ENCODE measurements at places on chromosomes 5 and 9.

DNA sequence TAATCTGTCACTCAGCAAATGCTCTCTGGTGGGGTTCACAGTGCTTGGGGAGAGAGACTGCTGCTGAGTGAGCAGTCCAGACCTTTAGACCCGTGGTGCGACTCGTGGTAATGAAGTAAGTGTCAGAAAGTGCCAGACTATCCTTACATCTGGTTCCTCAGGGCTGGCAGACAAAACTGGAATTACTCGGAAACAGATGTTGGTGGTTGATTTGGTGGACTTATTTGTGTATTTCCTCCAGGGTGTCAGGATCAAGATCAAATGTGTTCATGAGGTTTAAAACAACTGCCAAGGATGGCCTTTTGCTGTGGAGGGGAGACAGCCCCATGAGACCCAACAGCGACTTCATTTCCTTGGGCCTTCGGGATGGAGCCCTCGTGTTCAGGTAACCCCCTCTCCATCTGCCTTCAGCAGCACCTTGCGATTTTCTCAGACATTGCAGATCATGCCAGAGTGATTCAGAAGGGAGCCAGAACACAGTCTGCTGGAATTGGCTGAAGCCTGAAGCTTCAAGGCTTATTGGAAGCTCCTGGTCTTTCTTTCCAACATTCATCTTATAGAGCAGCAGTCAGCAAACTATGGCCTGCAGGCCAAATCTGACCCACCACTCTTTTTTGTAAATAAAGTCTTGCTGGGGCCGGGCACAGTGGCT lies 105.2 kb downstream of the LIFR start:
- DNase-seq: no peak

DNA sequence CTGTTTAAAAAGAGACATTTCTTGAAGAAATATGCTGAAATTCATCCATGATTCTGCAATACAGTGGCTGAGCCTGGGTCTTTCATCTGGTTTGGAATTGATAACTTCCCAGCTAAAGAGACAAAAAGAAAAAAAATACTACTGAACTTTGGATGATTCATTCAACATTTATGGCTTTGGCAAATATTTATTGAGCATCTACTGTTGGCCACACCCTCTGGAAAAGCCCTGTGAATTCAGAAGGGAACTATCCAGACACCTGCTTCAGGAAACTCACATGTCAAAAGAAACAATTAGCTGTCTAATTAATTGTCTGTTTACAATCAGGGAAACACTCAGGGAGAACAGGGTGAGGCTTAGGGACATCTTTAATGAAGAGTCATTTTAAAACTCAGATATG lies 17.8 kb upstream of the ZNF622 start:
- no peak for DNase-seq

DNA sequence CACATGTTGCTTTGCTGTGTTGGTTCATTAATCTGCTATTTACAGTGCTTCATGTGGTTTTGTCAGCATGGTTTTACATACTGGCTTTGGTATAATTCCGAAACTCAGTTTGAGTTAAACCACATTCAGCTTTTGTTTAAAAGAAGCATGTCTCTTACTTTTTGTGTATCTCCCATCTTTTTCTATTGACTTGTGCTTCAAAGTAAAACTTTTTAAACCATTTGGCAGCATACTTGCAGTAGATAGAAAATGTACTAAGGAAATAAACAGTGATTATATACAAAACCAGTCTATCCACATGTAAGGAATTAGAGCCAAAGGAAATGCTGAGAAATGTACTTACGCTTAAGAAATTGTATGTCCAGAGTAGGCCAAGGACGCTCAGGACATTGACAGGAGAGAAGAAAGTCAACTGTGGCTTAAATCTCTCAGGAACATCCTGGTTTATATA lies 286.9 kb downstream of the ARHGEF28 start:
- no peak for DNase-seq

- no peak for DNase-seq
Observed at GRCh38 chr9:101536938-101537337, 3.3 kb downstream of the RNF20 start.

GRCh38 chr5:15956622-15957021 lies 223.0 kb downstream of the MARCHF11 start:
- no peak for DNase-seq

All from effector memory CD8-positive, alpha-beta T cell (primary cell).